HS-27A (cell line): ENCODE measurements at places on chromosomes 3 and 15.

DNA sequence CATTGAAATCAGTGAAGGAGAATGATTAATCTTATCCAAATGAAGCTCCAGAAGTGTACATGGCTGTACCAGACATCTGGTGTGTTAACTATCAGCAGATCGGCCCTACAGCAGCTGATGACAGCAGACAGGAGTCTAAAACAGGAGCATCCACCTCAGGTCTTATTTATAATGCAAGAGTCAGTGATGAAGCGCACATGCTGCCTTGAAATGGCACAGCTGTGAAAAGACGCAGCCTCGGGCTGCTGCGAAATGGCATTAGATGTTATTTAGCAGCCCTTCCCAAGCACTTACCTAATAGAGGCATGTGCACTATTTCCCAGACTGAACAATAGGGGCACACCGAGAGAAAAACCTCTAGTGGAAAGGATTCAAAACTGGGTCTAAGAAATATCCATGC lies 472.3 kb upstream of the CBLB start:
- no peak for DNase-seq

DNA sequence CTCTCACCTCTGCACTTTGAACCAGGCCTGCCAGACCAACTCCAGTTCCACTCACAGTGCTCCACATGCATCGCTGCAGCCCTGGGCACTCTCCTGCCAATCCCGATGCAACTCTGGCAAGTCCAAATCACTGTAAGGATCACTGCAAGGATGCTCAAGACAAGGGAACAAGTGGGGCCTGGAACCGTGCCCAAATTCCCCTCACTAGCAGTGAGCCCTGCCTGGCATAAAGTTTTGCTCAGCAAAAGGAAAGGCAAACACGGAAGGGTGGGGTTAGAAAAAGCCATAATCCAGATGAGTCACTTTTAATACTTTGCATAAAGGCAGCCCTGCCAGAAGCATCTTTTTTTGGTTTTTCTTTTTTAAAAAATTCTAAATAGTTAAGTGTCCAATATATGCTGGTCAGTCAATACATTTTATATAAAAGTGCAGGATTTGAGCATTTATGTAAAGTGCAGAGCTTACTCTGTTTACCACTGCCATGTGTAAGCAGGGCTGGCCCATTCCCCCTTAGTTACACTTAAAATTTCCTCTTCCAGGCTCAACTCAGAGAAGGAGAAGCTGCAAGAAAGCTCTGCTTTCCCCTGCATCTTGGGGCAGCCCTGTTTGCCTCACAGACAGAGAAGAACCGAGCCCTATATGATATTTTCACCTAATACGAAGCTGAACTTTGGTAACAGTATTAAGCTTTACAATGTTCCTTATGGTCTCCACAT lies 102.2 kb downstream of the CD47 start:
- no peak for DNase-seq

DNA sequence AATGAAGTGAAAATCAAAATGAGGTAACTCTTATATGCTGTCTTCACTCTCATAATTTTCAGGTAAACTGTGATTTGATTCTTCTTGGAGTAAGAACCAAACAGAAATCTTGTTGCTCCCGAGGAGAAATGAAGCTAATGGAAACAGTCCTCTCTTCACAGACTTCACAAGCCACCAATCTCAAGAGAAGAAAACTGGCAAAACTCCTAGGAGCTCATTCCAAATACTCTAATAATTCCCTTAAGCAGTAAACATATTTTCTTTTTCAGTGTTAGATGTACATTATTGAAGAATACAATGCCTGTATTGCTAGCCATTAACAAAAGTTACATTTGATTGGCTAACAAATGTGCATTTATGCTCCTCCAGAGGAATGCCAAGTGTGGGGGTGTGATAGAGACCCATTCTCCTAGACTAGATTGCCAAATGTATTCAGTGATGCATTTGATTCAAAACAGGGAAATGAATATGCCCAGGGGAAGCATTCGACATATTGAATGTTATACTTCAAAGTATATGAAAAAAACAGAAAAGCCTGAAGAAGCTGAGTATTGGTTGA lies 11.8 kb upstream of the RIOX2 start:
- no peak for DNase-seq

DNA sequence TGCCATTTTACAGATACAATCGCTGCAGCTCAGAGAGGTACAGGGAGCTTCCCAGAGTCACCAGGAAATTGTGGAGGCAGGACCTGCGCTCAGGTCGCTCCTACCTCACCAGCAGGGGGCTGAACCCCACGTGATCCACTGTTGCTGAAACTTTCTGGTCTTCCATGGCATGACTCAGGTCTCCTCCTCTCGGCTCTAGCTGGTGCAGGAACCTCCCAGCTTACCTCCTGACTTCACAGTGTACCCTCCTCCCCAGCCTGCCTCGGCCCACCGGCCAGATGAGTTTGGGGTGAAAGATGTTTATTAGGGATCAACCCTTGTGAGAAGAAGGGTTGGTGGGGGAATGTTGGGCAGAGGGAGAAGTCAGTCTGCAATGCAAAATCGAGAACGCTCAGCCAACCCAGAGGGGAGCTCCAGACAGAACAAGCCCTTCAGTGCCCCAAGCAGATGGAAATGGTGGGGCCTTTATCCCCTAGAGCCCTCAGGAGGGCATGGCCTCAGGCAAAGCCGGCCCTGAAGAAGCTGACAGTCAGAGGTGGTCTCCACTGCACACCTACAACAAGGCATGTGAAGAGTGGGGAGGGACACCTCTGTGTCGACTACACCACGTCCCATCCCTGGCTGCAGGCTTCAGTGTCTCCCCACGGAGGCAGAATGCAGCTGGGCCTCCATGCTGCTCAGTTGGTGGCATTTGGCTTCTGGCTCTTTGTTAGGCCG lies 118.6 kb upstream of the PRR20G start:
- no peak for DNase-seq

DNA sequence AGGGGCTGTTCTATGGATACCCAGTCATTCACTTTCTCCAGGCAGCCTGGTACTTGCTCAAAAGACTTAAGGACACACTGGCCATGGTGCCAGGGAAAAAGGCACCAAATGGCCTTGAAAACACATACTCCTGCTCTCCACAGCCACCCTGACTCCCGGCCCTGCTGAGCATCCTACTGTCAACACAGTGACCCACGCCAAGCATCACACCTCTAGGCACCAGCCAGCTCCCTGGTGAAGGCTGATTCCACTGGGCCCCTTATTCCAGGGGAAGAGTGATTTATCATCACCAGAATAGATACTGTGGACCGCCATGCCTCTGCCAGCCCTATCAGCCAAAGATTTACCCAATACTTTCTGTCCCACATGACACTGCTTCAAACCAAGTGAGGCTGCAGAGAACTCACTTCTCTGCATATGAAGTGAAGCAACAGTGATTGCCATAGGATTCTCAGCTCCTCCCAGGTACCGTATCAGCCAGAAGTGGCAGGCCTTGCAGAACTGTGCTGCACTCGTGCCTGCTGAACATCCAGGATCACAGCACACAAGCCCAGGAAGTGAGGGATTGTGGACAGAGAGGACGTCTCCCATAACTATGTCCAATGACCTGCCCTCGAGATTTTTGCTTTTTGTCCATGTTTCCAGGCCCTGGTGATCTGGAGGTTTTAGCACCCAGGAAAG lies 63.7 kb downstream of the WHAMM start:
- DNase-seq: no peak

DNA sequence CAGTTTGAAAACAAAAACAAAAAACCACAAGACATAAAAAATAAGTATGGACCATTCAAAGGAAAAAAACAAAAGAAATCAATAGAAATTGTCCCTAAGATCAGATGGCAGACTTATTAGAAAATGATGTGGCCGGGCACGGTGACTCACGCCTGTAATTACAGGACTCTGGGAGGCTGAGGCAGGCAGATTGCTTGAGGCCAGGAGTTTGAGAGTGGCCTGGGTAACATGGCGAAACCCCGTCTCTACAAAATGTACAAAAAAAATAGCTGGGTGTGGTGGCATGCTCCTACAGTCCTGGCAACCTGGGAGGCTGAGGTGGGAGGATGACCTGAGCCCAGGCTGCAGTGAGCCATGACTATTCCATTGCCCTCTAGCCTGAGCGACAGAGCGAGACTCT lies 16.6 kb downstream of the SPCS1 start:
- DNase-seq: no peak

- no peak for DNase-seq
Observed at GRCh38 chr3:15556512-15556911, 35.0 kb upstream of the COLQ start.

GRCh38 chr15:81030301-81030750 lies 29.6 kb downstream of the TLNRD1 start:
- DNase-seq: no peak

- peak; percentile 50 for DNase-seq
Observed at GRCh38 chr3:153284282-153284938, 122.4 kb downstream of the RAP2B start.

GRCh38 chr3:97689962-97690361 lies 74.6 kb upstream of the ARL6 start:
- no peak for DNase-seq

- no peak for DNase-seq
Observed at GRCh38 chr3:126618760-126619159, 36.2 kb downstream of the TXNRD3 start.

GRCh38 chr3:125916376-125916978 lies 52.5 kb upstream of the ROPN1B start:
- peak; percentile 63 for DNase-seq

- peak; percentile 7 for DNase-seq
Observed at GRCh38 chr3:108862865-108863798, 40.5 kb downstream of the TRAT1 start.
